CD4-positive, alpha-beta T cell treated with Interleukin-15 for 4 hours (primary cell): ENCODE measurements at places on chromosomes 1 and 21.

GRCh38 chr21:41215856-41216408 lies 48.0 kb downstream of the BACE2 start:
- no peak for DNase-seq

DNA sequence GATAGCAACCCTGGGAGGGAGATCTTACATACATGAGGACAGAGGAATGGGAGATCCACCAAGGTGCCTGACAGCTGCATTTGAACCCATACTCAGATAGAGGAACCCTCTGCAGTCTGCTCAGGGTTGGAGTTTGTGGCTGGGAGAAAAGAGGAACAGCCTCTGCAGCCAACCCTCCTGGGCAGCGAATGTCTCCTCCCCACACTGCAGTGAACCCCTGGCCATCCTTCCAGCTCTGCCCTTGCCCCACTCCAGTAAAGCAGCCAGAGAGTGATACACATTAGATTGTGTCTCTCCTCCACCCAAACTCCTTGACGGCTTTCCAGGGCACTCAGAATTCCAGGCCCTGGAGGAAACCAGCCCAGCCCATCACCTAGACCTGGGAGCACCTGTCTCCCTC lies 137.7 kb downstream of the RUNX1 start:
- no peak for DNase-seq

GRCh38 chr21:15743593-15743992 lies 13.8 kb downstream of the USP25 start:
- no peak for DNase-seq

- no peak for DNase-seq
These were observed at the start of gene DIO1 for GRCh38 chr1:53893999-53894636. Gene DIO1 (plus strand): TSS chr1:53894187. CDS start chr1:53894211, 24 bp downstream.

- DNase-seq = peak; percentile 44
These were observed 11.8 kb upstream of the ZFP69B start for GRCh38 chr1:40438391-40439015.

DNA sequence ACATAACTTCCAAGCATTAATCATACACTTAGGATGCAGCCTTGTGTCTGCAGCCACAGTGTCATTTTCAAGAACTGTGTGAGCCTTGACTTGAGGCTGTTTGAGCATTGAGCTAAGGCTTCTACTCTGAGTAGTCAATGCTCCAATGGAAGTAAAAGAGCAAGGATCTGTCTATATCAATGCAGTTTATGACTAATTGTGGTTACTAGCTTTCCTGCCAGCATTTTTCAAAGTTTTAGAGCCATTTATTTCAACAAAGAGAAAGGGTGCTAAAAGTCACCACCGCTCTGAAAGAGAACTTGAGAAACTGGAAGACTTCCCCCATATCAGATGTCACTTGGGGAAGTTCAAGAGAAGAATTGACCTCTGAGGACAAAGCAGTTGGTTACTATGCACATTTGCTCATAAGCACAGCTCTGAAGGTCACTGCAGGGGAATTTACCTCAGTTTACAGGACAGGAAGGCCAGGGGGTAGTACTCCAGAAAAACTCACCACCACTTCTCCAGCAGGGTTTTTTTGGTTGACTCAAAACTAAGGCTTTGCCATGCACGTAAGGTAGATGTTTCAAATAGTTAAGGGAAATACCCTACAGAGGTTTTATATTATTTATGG lies 24.5 kb upstream of the RGS1 start:
- DNase-seq = peak; percentile 49

GRCh38 chr1:11521582-11522399 lies 42.8 kb downstream of the DISP3 start:
- no peak for DNase-seq

GRCh38 chr1:61585714-61586113 lies 139.2 kb downstream of the TM2D1 start:
- DNase-seq = no peak

DNA sequence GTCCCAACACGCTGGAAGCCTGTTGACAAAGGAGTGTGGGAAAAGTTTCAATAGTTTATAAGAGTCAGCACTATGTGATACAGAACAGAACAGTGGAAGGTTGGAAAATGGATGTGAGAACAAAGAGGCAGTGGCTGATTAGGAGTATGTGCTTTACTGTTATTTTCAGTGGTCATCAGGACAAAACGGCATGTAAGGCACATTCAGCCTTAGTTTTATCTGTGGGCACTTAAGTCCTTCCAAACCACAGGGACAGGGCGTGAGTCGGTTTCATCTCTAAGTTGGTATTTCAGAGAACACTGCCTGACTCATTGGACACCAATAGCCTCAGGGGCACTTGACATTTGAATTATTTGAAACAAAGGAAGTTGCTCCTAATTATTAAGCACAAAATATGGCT lies 306.9 kb downstream of the ASTN1 start:
- no peak for DNase-seq

GRCh38 chr21:41509733-41510132 lies 1.8 kb upstream of the TMPRSS2 start:
- no peak for DNase-seq

- no peak for DNase-seq
These were observed 161.8 kb downstream of the DPYD start for GRCh38 chr1:97759078-97759477.

GRCh38 chr1:36453600-36454388 lies 3.5 kb upstream of the OSCP1 start:
- DNase-seq = no peak

- peak; percentile 20 for DNase-seq
These were observed 84.0 kb downstream of the RAVER2 start for GRCh38 chr1:64828829-64829228.

DNA sequence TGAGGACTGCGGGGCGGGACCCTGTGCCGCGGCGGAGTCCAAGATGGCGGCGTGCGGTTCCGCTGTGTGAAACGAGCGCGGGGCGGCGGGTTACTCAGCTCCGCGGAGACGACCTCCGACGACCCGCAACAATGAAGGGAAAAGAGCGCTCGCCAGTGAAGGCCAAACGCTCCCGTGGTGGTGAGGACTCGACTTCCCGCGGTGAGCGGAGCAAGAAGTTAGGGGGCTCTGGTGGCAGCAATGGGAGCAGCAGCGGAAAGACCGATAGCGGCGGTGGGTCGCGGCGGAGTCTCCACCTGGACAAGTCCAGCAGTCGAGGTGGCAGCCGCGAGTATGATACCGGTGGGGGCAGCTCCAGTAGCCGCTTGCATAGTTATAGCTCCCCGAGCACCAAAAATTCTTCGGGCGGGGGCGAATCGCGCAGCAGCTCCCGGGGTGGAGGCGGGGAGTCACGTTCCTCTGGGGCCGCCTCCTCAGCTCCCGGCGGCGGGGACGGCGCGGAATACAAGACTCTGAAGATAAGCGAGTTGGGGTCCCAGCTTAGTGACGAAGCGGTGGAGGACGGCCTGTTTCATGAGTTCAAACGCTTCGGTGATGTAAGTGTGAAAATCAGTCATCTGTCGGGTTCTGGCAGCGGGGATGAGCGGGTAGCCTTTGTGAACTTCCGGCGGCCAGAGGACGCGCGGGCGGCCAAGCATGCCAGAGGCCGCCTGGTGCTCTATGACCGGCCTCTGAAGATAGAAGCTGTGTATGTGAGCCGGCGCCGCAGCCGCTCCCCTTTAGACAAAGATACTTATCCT lies 430 bp downstream of the RBM15 start:
- peak; percentile 39 for DNase-seq

GRCh38 chr21:46624050-46624449 lies 11.4 kb upstream of the PRMT2 start:
- no peak for DNase-seq

GRCh38 chr21:26064506-26064905 lies 106.1 kb downstream of the APP start:
- no peak for DNase-seq

- peak; percentile 55 for DNase-seq
These were observed 3.7 kb upstream of the ARHGEF19 start for GRCh38 chr1:16215882-16216753.

DNA sequence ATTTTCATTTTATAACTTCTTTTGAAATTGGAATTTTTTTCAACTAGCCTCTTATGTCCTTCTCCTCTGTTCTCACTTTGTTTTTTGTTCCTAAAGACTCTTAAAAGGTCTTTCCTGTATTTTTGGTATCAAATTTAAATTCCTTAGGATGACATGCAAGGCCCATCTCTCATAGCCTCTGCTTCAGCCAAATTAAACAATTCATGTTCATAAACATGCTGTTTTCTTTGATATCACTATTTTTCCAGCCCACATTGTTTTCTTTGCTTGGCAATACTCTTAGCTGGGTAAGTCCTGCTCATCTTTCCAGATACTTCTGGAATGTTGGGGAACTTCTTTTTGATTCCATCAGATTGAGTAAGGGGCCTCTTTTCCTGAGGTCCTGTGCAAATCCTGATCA lies 55.8 kb upstream of the GPR88 start:
- DNase-seq = no peak

DNA sequence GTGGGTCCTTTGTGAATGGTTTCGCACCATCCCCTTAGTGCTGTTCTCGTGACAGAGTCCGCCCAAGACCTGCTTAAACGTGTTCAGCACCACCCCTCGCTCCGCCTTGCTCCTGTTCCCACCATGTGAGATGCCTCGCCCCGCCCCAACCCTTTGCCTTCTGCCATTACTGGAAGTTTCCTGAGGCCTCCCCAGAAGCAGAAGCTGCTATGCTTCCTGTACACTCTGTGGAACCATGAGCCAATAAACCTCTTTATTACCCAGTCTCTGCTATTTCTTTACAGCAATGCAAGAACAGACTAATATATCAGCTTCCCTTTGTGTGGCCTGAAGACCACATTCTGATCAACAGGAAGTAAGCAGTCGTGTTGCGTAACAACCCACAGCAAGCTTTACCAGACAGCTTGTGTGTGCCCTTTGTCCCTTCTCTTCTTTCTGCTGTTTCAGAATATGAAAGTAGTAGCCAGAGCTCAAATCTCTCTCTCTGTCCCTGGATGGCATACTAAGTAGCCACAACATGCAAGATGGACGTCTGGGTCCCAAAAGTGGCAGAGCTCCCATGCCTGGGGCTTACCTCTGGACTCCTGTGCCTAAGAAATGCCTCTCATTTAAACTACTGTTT lies 14.1 kb downstream of the HENMT1 start:
- peak; percentile 87 for DNase-seq

DNA sequence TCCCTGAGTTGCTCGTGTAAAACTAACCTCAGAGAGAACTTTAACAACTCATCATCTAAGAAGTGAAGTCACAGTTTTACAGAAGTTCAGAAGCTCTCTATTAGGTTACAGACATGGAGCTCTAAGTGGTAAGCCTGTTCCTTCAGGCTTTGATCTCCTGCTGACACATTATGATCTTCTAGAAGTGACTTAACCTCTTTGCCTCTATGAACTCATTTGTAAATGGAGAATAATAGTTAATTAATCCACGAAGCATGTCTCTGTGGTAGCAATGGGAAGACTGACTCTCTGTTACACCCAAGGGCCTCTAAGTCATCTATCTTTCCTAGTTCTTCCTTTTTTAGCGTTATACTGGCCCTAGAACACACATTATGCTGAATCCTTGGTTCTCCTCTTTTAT lies 157.9 kb upstream of the NRIP1 start:
- DNase-seq = no peak

DNA sequence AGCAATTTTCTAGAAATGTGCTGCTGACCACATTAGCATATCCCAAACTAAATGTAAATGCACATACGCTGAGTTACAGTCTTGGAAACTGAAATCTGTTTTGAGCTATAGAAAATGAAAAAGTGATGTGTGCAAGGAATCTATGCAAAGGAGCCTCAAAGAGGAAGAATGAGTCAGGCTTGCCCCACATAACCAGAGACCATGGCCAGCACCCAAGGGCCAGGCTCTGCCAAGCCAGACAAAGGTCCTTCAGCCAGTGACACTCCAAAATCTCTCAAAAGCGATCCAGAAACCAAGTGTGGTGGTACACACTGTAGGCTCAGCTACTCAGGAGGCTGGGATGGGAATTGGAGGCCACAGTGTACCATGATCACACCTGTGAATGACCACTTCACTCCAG lies 195.2 kb downstream of the TOMM20 start:
- no peak for DNase-seq

DNA sequence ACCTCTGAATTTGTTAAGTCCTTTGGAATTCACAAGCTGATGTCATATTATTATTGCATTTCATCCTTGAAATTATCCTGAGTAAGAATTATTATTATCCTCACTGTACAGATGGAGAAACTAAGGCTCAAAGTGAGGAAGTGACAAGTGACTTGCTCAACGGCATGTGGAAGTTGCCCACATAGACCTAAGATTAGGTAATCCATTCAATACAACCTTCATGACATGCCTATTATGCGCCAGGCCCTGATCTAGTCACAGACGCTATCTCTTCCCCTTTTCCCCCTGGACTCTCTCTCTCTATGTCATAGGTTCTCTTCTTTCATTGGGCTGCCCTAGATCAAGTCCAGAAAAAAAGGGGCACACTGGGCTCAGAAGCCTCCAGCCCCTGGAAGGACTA lies 84.9 kb upstream of the KCNK2 start:
- no peak for DNase-seq

GRCh38 chr1:60636946-60637345 lies 445.4 kb upstream of the NFIA start:
- DNase-seq = no peak

DNA sequence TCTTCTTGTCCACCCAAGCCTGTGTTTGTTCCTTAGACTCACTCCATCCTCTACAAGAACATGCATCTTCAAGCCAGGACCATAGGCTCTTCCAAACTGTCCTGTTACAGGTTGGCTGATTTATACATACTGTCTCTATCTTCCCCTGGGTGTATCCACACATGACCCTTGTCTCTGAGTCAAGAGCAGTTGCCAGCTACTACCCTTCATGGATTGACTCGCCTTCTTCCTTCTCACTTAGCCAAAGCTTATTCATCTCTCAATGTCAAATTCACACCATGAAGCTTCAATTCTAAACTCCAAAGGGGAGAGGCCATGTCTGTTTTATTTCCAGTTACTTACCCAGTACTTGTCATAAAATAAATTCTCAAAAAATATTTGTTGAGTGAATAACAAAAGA lies 64.1 kb upstream of the CACHD1 start:
- DNase-seq = no peak

DNA sequence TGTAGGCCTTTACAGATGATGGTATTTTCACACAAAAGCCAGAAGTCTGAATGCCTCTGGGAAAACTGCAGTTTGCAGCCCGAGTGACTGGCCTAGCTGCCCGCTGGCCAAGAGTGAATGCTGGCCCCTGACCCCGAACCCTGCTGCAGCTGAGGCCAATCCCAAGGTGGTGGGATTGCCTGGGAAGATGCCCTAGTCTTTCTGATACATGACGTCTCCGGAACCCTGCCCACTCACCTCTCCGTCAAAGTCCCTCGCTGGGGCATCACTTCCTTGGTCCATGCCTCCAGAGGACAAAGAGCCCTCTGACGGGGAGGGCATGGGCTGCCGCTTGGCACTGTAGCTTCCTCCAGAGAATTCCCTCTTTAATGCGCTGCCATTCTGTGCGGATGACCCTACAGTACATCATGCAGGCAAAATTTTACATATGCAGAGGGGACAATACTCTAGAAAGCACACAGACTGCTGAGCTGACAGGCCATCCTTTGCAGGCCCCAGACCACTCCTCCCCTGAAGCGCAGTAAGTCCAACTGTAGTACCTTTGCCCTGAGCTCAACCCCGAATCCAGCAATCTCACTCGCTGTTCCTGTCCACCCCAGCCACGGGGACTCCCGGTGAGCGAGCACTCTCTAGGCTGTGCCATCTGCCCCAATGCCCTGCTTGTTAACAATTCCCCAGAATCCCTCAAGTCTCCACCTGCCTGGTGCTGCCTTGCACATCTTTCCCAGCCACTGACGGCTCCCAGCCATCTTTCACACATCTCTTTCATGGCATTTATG lies 54.7 kb downstream of the COQ8A start:
- no peak for DNase-seq
